Fibroblast of upper back skin (primary cell): ENCODE measurements at places on chromosomes 1 and 21.
A peak's percentile ranks its signal among the peaks of the same experiment; 100 is the strongest.

DNA sequence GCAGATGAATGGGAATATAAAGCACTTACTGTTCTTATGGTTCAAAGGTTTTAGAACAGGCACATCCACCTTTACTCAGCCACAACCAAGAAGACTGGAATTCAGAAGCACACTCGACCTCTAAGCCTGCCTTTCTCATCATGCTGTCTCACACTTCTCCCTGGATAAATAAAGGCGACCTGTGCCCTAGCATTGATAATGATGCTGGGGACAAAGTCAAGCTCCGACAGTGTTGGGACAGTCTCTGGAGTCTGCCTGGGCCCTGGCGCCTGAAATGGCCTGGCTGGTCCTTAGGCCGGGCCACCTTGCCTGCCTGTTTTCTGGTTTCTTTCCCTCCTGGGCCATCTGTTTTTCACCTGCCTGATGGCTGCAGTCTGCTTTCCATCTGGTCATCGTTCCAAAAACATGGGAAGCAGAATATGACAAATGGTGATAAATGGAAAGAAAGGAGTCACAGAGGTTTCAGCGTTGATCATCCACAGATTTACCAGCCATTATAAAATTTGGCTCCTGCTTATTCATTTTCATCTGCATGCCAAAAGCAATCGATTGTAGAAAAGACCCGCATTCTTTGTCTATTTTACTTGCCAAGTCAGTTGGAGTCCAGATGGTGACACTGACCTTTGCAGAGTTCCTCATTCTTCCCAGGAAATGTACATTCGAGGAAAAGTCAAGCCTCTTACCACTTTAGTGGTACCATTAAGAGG is 91.2 kb upstream of the KCNJ15 start:
- peak; percentile 89 for DNase-seq

GRCh38 chr1:225780134-225780533 is 2.5 kb downstream of the SRP9 start:
- no peak for DNase-seq

DNA sequence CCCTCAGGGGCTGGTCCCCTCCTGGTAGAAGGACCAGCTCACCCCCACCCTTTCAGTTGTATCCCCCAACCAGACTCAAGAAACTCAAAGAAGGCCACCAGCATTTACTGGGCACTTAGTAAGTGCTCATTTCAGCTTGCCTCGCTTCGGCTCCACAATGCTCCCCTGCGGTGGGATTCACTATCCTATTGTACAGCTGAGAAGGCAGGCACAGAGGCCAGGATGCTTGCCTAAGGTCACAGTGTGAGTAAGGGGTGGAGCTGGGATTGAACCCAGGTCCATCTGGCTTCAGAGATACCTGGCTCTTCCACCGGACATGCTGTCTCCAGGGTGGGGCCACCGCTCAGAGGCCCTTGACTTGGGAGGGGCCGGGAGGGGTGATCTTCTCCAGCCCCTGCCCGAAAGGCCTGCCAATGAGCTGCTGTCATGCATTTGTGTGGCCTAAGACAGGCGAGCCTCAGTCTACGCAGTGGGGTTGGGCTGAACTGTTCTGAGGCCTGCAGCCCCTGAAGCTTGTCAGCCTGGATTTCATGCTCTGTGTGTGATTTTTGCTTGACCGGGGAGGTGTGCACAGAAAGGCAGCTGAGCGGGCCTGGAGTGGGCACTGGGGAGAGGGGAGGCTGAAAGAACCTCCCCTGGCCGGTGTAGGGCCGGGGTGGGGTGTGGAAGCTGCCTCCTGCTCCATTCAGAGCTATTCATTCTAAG is 48.1 kb downstream of the DMRTB1 start:
- DNase-seq = no peak

DNA sequence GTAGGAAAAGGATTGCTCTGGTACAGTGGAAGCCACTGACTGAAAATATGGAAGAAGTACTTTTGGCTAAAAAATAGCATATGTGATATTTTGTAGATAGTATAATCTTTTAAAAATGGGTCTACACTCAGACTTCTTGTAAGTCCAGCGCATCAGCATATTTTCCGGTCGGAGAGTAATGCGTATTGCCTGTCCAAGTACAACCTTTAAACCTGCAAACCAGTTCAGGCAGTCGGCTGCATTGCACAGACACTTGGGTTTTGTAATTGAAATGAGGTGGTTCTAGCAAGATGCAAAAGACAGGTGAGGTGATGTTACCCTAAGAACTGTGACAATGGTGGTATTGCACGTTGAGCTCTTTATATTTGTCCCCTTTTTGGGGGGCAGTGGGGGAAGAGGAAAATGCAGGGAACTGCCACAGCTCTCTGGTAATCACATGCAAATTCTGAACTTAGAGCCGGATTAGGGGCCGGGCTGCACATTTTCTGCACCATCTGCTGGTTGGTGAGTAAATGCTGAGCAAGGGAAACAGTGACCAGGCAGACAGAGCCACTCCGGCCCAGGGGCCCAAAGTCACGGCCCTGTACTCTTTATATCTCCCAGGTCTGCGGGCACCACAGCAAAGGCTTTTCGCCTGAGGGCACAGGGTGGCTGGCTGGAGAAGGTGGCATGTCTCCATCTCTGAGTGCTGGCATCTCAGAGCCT is 2.3 kb downstream of the GPR137B start:
- no peak for DNase-seq

DNA sequence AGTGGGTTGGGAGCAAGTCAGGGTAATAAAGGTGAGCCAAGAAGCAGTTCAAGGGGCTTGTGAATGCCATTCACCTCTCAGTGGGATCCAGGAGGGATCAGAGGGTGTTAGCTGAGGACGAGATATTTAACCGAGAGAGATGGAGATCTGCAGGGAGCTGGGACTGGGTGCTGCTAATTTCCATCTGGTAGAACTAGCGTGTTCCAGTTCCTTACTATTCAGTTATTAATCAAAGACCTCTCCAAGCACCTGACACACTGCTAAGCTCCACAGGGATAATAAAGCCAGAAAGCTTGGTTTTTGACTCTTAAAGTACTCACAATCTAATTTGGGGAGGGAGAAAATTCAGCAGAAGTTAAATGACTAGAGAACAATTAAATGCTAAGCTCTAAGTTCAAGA is 57.7 kb downstream of the ALG14 start:
- DNase-seq = no peak
